Activated CD4-positive, alpha-beta T cell treated with anti-CD3 and anti-CD28 coated beads, Interleukin-2, amount 10 ng/mL, durations not matched to agents 7 days and 5 days (primary cell): ENCODE measurements at places on chromosomes 3 and 15. TPM values are rescaled to one million over a fixed set of nuclear protein-coding genes. Genes with fewer than 3 reads are reported as not detected.

GRCh38 chr15:65638681-65639089 is 16.9 kb downstream of the SLC24A1 start:
- peak; percentile 69 for DNase-seq

DNA sequence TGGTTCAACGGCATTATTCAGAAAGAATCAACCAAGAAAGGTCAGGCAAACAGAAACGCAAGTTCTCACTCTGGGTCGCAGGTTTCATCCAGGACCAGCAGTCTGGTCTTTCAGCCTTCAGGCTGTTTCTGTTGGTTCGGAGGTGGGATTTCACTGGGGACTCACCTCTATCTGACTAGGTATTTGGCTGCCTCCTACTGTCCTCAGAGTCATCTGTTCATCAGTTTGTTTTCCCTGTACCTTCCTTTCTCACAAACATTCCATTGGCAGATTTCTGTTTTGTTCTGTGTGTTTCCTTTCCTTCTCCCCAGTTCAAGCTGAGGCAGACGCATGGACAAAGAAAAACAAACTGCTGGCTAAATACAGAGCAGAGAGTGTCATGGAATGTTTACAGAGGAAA is 1046.6 kb upstream of the CFAP20DC start:
- DNase-seq, result no peak

DNA sequence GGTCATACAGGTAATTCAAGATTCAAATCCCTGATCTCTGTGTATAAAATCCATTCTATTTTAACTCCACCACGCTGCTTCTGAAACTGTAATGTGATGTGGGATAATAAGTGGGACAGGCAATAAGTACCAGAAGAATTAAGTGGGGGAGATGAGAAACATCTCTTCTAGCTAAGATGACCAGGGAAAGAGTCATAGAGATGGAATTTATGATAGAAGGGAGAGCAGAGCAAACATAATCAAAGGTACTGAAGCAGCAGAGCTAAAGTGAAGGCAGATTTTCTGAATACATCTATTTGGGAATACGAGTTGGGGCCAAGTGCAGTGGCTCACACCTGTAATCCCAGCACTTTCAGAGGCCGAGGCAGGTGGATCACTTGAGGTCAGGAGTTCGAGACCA is 4.9 kb downstream of the MRPL47 start:
- no peak for DNase-seq

DNA sequence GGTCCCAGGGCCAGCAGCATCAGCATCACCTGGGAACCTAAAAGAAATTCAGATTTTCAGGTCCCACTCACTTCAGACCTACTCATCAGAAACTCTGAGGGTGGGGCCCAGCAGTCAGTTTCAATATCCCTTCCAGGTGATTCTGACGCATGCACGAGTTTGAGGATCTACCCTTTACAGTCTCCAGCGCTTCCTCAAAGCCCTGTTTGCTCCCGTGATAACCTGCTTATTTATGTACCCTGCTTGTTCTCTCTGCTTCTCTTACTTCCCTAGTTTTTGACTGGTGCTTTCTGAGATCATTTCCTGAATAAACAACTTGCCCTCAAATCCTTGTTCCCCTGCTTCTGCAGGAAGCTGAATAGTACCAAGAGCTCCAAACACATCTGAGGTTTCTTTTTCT is 245.3 kb downstream of the ZNF621 start:
- DNase-seq, result no peak

GRCh38 chr3:195573611-195574496 is 9.9 kb downstream of the APOD start:
- no peak for DNase-seq

HRG gene
- not detected for total RNA-seq
